ENCODE measurements at places on chromosomes 11 and 22.

DNA sequence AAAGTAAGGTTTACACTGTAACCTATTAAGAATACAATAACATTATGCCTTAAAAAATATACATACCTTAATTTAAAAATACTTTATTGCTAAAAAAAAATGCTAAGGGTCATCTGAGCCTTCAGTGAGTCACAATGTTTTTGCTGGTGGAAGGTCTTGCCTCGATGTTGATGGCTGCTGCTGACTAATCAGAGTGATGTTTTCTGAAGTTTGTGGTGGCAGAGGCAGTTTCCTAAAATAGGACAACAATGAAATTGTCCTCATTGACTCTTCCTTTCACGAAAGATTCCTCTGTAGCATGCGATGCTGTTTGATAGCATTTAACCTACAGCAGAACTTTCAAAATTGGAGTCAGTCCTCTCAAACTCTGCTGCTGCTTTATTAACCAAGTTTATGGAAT lies 97.6 kb downstream of the FAT3 start:
- DNase-seq, result no peak

DNA sequence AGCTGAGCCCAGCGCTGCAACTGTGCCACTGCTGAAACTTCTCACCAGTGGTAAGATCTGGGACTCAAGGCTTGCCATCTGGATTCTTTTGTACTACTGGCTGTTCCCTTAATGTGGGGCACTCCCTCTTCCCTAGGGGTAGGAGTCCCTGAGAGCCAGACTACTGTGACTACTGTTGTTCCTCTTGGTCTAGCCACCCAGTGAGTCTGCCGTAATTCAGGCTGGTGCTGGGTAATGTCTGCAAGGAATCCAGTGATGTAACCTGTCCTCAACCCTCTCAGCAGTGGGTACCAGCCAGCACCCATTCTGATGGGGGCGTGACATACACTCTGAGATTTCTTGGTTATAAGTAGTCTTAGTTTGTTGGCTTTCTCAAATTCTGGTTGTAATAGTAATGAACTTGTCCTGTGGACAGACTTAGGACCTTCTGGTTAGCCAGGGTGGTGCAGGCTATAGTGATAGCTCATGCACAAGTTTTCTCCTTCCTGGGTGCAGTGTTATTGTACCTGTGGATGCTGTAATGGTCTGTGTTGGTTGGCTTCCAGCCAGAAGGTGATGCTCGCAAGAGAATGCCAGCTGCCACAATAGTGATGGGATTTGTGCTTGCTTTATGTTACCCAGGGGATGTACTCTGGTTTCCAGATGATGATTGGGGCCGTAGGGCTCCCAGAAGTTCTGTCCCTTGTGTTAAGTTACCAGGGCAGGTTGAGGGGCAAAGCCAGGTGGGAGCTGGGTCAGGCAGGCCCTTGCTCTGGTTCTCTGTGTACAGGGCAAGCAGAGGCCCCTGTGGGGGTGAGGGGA lies 65.5 kb downstream of the ARHGAP42 start:
- DNase-seq, result no peak

- no peak for DNase-seq
Observed at GRCh38 chr11:29452146-29452545, 564.7 kb downstream of the KCNA4 start.

DNA sequence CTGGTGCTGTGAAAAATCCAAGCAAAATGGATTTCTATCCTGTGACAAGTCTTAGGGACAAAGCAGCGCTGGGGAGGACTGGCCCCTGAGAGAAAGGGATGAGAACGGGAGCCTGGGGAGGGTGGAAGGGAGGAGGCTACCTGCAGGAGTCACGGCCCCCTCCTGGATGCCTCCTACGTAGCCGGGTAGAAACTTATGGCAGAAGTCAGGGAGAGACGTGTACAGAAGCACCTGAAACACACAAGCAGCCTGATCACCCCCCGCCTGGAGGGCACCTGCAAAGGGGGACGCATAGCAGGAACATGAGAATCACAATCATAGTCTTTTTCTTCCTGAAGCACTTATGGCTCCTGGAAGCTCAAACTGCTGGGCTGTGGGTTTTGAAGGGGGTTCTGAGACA lies 6.1 kb downstream of the DHCR7 start:
- no peak for DNase-seq

- DNase-seq, result no peak
Observed at GRCh38 chr11:94954753-94955152, 18.6 kb downstream of the CWC15 start.

GRCh38 chr11:102010776-102011494 lies 36.3 kb upstream of the CFAP300 start:
- no peak for DNase-seq

DNA sequence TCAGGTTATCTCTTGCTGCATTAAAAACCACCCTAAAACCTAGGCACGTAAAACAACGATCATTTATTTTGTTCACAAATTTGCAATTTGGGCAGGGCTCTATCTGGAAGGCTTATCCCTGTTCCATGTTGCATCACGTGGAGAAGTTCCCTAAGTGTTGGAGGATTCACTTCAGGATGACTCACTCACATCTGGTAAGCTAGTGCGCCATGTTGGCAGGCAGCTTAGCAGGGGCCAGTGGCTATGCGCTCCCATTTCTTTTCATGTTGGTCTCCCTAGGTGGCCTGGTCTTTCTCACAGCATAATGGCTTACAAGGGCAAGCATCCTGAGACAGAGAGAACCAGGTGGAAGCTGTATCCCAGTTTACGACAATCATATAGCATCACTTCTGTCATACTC lies 226.8 kb downstream of the BLID start:
- DNase-seq, result no peak

Data from SK-N-DZ (cell line).